ENCODE measurements at places on chromosomes 2 and 18.

- no peak for DNase-seq
Observed at GRCh38 chr2:145412155-145412554, 892.2 kb upstream of the ZEB2 start.

- DNase-seq, result no peak
Observed at GRCh38 chr18:56309104-56309503, 329.3 kb downstream of the TXNL1 start.

DNA sequence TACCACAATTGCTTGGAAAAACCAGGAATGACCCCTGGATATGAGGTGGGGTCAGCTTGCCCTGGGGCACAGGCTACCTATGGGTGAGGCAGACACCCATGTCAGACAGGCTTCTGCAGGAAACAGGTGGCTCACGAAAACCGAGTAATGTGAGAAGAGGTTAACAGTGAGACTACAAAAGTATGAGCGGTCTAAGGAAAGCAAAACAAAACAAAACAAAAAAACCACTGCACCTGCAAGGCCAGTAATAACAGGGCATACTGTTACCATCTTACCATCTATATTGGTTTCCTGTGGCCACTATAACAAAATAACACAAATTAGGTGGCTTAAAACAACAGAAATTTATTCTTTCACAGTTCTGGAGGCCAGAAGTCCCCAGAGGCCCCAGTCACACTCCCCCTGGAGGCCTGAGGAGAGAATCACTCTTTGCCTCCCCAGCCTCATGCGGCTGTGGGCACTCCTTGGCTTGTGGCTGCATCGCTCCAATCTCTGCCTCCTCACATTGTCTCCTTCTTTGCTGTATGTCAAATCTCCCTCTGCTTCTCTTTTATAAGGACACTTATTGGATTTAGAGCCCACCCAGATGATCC is 86.6 kb upstream of the EPC2 start:
- DNase-seq, result no peak

DNA sequence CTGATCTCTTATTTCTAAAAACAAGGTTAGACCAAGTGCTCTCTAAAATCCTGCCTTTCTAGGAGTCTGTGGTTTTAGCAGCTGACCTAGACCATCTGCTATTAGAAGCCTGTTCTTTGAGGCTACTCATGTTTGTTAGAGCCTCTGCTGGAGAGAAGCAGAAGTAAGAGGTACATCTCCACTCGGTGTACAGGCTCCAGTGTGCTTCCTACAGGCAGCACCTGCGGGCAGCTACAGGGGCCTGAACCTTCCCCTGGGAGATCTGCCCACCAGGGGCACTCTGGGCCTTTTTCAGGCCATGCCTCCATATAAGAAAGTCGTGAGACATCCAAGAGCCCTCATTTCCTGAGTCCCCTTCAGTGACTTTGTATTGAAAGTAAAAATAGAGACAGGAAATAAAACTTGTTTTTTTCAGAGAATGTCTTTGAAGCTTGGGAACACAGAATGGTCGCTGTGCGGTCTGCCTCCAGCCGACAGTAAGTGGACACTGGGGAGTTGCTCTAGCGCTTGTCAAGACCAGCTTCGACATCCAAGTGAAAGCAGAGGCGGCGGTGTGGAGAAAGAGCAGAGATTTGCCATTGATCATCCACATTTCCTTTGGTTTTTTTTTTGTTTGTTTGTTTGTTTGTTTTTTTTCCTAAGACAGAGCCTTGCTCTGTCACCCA is 31.7 kb downstream of the ONECUT2 start:
- DNase-seq, result no peak

DNA sequence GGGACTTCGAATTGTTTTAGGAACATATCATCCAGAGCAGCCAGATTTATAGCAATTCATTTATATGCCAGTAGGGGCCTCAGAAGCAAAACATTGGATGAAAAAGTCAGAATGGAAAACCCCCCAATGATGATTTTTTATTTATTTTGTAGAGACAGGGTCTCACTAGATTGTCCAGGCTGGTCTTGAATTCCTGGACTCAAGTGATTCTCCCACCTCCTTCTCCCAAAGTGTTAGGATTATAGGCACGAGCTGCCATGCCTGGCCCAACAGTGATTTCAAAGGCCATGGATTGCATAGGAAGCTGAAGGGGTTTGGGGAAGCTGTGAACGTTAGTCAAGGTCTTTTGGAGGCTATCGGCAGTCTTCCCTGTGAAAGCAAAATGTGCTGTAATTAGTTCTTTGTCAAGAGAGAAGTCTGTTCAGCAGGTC is 21.9 kb upstream of the MCFD2 start:
- DNase-seq, result no peak

DNA sequence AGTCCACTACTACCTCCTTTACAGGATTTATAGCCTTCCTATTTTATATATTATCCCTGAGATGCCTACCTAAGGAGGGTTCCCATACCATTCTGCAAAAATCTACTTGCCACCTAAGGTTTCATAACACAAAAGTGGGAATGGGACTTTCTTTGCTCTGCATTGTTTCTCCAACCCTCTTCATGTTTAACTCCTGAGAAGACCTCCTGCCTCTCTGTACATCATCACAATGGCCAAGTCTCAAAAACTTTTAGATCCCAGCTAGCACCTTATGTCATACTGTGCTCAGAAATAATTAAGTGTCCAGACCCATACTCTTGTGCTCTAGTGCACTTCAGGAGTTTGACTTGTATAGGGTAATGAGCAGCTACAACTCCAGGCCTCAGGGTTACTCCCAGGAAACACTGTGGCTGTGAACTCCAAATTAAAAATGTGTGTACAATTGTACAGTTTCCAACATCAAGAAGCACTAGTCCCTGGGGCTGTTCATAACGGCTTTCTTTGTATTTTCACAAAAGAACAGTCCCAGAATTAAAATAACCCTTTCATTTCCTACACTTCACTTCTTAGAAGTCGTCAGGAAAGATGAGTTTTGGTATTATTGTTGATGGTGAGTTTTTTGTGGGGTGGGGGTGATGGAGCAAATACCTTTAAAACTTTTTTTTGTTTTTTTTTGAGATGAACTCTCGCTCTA is 39.4 kb downstream of the METAP1D start:
- no peak for DNase-seq

DNA sequence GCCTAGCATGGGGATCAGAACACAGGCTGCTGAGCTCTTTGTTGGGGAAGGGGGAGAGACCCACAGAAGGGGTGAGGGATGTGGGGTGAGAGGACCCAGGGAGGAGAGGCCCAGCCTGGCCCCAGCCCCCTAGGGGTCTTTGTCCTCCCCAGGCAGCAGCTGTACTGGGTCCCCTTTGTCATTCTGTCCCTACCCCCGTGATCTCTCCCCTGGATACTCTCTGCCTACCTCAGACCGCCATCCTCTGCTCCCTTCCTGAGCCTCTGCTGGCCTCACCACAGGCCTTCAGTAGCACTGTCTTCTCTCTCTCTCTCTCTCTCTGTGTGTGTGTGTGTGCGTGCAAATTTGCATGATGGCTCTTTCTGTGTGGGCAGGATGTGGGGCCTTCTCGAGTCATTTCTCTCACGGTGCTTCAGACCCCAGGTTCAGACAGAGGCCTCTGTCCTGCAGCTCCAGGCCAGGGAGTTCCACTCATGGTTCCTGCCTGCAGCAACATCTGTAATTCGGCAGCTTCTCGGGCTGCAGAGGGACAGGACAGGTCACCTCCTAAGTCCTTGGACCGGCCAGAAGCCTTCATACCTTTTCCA is 1.4 kb downstream of the PSD4 start:
- no peak for DNase-seq

GRCh38 chr2:126717928-126718327 is 62.0 kb downstream of the GYPC start:
- no peak for DNase-seq

DNA sequence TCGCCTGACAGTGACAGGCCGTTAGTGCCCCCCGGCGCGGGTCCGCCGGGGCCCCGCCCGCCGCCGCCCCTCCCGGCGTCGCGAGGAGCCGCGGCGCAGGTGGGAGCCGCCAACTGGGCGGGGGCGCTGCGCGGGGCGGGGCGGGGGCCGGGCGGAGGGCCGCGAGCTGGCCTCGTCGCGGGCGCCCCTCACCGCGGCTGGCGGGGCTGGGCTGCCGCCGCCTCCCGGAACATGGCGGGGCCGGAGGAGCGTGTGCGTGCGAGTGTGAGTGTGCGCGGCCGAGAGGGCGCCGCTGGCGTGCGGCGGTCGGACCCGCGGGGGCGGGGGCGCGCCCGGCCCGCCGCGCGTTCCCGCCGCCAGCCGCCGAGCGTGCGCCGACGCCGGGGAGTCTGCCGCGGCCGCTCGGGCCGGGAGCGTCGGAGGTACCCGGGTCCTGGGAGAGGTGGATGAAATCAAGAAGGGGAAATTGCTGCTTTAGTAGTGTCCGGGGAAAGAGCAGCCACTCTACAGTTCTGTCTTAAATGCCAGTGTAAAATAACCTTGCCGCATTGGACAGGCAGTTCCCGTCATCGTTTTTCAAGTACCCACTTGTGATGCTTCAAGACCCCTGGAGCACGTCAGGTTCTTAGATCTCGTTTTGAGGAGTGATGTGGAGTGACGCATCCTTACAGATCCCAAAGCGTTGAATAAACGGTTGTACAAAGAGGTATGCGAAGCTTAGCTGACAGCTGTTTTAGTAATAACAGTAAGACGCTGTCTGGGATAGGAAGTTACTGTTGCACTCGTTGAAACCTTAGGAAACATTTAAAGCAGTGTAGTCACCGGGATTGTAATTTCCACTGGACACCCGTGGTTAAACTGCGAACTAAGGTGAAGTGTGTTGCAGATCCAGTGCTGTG is 836 bp downstream of the ANKRD12 start:
- no peak for DNase-seq

DNA sequence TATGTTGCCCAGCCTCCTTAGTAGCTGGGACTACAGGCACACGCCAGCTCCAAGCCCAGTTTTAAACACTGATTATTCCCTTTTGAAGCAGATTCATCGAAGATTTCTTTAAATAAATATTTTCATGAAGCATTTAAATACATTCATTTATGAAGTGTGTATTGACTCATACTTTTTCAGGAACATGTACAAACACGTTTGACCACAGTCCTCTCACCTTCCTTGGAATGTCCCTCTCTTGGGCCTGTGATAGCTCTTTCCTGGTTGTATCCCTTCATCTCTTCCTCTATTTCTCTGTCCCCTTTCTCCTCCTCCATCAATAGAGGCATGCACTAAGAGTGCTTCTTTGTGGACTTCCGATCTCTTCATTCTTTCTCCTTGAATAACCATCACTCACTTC is 2.5 kb downstream of the PSTPIP2 start:
- DNase-seq, result no peak

- DNase-seq, result no peak
Observed at GRCh38 chr18:45066886-45067285, 386.2 kb downstream of the SETBP1 start.

- DNase-seq, result no peak
Observed at GRCh38 chr2:31694444-31694843, 113.7 kb upstream of the SRD5A2 start.

GRCh38 chr18:9803063-9803697 is 82.6 kb upstream of the TXNDC2 start:
- no peak for DNase-seq

- DNase-seq, result no peak
Observed at GRCh38 chr2:166329465-166329864, 46.3 kb downstream of the SCN9A start.

- no peak for DNase-seq
Observed at GRCh38 chr2:150859877-150860276, 372.4 kb upstream of the RND3 start.

DNA sequence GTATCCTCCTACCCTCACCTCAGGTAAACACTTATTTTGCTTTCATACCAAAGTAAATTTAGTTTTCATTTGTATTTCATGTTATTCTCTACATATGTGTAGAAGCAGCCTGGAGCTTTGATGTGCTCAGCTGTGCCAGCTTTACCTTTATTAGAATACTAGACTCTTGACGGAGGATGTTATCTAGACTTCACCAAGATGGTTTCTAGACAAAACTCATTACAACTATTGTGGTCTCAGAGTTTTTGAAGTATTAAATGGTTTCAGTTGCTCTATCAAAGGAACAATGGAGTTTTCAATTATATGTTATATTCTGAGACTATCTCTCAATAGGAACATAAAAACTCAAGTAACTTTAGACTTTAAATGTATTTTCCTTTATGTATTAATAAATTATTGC is 5.0 kb upstream of the IL18RAP start:
- DNase-seq, result no peak

DNA sequence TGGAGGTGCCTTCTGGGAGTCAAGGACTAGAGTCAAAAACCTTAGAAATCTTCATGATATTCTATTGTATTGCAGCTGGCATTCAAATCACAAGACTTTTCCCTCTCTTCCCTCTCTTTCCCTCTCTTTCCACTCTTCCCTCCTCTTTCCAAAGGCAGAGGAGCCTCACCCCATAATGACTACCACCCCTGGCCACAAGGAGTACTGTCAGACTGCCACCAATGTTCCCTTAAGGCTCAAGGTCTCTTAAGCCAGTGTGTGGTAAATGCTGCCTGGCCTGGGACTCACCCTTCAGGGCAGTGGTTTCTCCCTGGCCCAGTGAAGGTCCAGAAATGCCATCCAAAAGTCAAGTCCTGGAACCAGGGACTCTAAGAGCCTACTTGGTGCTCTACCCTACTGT is 605.9 kb upstream of the PKDCC start:
- no peak for DNase-seq

- DNase-seq, result no peak
Observed at GRCh38 chr2:190202604-190203003, 117.0 kb downstream of the HIBCH start.

DNA sequence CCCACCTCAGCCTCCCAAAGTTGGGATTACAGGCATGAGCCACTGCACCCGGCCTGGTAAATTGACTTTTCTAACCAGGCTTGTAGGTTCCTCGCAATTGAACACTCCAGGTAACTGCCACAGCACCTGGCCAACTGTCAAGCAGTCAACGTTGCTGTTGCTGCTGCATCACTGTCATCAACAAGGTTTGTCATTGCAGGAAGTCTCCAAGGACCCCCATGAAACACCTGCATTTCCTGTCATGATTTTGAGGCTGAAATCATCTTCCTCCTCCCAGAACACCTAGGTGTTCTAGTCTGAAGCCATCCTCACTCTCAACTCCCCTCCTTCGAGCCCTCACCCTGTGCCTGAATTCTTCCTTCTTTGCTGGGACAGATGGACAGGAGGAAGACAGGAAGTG is 29.7 kb downstream of the GYPC start:
- DNase-seq, result no peak

DNA sequence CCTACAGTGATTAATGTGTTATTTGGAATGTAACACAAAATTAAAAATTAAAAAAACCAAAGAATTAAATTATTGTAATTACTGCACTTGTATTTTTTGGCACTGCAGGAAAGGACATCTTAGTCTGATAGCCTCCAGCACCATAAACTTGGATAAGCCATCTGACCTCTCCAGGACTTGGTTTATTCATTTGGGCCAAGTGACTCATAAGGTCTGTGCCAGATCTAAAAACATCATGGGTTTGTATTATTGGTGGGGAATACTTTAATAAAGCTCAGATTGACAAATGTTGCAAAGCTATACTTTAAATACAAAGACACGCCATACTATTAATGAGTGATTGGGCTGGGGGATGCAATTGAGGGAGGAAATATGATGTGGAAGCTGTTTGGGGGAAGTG is 225.2 kb downstream of the ZNF521 start:
- no peak for DNase-seq

DNA sequence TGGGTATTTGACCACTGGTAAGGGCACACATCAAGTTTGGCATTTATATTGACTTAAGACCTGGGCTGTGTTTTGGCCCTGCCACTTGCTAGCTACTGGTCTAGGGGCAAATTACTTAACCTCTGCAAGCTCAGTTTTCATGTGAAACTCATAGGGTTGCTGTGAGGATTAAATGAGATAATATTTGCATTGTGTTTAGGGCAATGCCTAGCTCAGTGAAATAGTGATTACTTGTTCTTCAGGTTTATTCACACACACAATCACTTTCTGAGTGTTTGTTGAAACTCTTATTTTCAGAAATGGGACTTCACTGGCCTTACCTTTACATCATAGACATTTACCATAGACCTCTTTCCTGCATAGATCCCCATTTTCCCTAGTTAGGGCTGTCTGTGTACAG is 12.3 kb downstream of the CERS6 start:
- no peak for DNase-seq

Data from retinal pigment epithelial cell (primary cell).